Activated naive CD4-positive, alpha-beta T cell (primary cell): ENCODE measurements at places on chromosomes 2 and 18.

- DNase-seq, result no peak
Measured at GRCh38 chr2:26735097-26735496, 29.0 kb upstream of the SLC35F6 start.

GRCh38 chr2:100240386-100240785 lies 81.9 kb downstream of the LONRF2 start:
- DNase-seq, result no peak

- DNase-seq, result no peak
Measured at GRCh38 chr2:60552078-60552850, 1.2 kb downstream of the BCL11A start.

DNA sequence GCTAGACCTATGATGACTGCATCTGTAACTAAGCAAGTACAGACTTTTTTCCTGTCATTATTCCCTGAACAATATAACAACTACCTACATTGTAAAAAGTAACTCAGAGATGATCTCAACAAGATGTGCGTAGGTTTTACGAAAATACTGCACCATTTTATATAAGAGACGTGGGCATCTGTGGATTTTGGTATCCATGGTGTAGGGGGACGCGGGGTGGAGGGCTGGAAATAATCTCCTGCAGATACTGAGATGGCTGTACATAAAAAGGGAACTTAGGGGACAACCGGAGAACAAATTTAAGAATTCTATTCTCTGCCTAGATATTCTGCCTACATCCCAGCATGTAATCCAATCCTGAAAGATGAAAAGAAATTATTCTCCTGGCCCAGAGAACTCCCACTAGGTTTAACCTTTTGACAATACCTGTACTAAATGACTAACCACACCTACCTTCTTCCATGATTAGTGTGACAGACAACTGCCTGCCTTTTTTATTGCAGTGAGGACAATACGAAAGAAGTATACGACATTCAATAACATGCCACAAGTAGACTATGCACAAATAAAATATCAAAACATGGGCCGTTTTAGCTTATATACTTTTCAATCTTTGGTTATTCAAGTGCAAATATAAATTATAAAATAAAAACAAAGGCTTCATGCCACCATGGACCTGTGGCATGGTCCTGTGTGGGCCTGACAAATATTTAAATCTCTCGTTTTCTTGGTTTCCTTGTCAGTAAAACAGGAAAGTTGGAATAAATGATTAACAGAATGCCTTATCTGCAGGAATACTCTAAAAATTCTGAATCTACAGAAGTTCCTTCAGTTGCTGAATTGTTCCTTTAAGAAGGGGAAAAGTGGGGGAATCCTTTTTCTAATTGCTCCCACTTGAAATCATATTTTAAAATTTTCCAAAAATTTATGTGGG lies 46.3 kb downstream of the RTN4 start:
- no peak for DNase-seq

DNA sequence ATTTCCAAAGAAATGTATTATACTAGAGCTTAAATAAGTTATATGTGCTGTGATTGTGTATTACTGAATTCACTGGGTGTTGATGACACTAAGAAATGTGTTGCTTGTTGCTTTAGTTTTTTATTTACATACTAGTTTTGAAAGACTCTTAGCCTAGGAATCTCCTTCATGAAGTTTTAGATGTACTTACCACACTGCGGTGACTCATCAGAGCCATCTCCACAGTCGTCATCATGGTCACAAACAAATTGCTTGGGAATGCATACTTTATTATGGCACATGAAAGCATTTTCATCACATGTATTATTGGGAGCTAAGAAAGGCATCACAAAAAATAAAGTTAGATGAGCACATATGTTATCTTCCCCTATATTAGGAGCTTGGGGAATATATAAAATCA lies 1624.2 kb downstream of the LRP1B start:
- no peak for DNase-seq

GRCh38 chr2:191650896-191651773 lies 26.8 kb upstream of the NABP1 start:
- no peak for DNase-seq

GRCh38 chr2:177876950-177877349 lies 195.6 kb downstream of the PDE11A start:
- DNase-seq, result no peak

DNA sequence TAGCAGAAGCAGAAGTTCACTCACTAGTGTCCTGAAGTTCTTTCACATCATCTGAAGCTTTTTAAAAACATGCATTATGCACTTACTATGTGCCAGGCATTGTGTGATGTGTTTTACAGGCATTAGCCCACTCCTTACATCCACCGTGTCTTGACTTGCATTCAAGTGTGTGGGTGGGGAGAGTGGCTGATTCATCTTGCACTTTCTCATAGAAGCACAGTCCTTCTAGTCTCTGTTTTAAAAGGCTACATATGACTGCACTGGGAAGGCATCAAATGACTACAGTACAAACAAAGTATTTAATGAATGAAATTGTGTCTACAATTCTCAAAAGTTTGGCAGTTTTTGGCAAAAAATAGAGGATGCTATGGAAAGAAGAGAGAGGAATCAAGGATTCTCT lies 21.6 kb upstream of the DSC3 start:
- DNase-seq, result no peak
